ENCODE measurements at places on chromosomes 11 and 22. TPM values are rescaled to one million over a fixed set of nuclear protein-coding genes. Genes with fewer than 3 reads are reported as not detected.

Gene OR10D3
- not detected for total RNA-seq

Gene GTSE1
- 0.43 TPM for total RNA-seq

Gene KRTAP5-3
- total RNA-seq: not detected

Gene CEP57
- total RNA-seq: 19.2 TPM

Gene MYO7A
- 4.4 TPM for total RNA-seq

Gene VWCE
- 0.73 TPM for total RNA-seq

Gene USP47
- 49.0 TPM for total RNA-seq

Gene MMP3
- not detected for total RNA-seq

Gene RAC2
- 4.1 TPM for total RNA-seq

Gene OR4C13
- total RNA-seq: not detected

Gene CEND1
- 0.19 TPM for total RNA-seq

Gene SCGB1D4
- not detected for total RNA-seq

Gene DDI1
- not detected for total RNA-seq

Gene TMEM86A
- 4.3 TPM for total RNA-seq

Gene ELFN2
- total RNA-seq: 0.19 TPM

Gene BIK
- total RNA-seq: not detected

Gene APOL1
- 16.8 TPM for total RNA-seq

Gene ZP1
- total RNA-seq: not detected

Gene NRXN2
- 0.86 TPM for total RNA-seq

Gene GTF2H1
- total RNA-seq: 24.4 TPM

Gene MACROD1
- total RNA-seq: 124 TPM

Gene NDUFC2
- total RNA-seq: 328 TPM

Gene LDLRAD3
- total RNA-seq: 1.2 TPM

Gene TPBGL
- 0.11 TPM for total RNA-seq

Gene GRK3
- 3.7 TPM for total RNA-seq

Gene CD82
- total RNA-seq: 54.6 TPM

Gene PIH1D2
- 1.3 TPM for total RNA-seq
